IPS-NIHi11 (cell line): ENCODE measurements at places on chromosomes 11 and 22.

DNA sequence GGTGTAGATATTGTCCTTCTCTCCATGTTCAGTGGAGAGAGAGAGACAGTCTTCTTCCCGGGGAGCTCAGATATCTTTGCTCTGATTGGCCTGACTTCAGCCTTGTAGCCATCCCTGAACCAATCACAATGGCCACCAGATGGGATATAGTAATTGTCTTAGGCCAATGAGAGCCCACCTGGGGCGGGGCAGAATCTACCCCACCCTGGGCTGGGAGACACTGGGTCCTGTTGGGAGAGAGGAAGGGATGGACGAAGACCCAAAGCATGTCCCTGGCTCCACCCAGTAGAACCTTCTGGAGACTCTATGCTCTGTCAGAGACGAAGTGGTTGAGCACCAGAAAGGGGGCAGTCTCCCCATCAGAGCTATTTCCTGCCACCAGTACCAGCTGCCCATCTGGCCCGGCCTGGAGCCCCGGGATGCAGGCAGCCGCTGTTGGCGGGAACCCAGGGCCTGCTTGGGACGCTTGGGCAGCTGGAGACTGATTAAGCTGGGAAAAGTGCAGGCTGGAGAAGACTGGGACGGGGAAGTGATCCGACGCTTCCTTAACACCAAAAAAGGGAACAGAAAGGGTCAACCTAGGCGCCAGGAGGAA is 31.6 kb upstream of the CBX7 start:
- peak; percentile 71 for DNase-seq

GRCh38 chr11:10490398-10491241 is 35.6 kb downstream of the AMPD3 start:
- DNase-seq = peak; percentile 69

GRCh38 chr11:23413057-23413456 is 552.8 kb upstream of the CCDC179 start:
- DNase-seq = no peak

DNA sequence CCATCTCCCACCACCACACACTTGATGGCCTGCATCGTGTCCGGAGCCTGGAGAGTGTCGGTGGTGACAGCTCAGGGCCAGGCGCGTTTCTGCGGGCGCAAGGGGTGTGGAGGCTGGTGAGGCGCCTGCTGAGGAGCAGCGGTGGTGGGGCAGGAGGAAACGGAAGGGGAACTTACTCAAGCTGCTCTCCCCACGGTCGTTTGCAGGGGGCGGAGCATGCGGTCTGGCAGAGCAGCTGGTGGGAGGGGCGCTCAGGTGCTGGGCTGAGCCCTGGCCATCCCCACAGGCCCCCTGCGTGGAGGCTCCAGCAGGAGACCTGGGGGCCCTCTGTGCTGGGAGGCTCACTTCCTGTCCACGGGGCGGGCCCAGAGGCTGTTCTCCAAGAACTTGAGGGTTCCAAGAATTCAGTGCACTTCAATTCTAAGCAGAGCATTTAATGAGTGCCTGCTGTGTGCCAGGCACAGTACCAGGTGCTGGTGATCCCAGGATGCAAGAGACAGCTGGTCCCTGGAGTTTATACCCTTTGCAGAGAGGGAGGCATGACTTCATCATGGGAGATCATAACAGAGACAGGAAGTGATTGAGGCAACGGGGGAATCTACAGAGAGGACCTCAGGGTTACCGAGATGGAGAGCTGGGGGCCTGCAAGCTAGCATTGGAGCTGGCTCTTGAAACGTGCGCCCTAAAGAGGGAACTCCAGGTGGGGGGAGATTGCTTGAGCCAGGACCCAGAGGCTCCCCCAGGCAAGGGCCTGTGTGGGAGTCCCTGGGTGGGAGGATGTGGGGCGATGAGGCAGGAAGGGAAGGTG is at the start of gene RAC2:
Gene RAC2, minus strand, starts transcription at position 156 of the 808 bp plus-strand sequence. Its CDS starts 121 bp downstream, at position 35.
- peak; percentile 76 for DNase-seq

DNA sequence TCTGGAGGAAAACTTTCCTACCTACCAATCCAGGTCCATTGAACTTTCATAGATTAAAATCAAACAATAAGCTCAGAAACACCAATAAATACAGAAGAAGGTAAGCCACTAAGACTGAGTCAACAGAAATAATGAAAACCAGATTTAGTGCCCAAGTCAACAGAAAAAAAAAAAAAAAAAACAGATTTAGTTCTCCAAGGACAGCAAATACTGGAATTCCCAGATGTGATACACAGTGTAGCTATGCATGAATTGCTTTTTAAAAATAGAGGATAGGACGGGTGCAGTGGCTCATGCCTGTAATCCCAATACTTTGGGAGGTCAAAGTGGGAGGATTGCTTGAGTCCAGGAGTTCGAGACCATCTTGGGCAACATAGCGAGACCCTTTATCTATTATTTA is 15.7 kb downstream of the DMC1 start:
- no peak for DNase-seq

DNA sequence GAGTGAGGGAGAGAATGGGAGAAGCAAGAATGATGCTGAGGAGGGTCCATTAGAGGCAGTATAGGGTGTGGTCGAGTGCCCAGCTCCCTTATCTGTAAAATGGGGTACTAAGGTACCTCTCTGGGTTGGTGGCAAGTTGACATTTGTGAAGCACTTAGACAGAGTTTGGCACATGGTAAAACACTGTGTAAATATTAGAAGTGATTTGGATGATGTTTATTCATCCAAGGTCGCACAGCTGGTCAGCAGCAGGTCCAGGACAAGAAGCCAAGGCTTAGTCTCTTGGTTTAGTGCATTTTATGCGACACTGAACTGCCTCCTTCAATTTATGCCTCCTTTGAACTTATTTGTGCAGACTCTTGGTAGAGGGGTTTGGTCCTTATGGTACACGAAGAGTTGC is 19.4 kb downstream of the KREMEN1 start:
- DNase-seq = no peak

GRCh38 chr11:33258631-33259205 is 1.5 kb downstream of the HIPK3 start:
- no peak for DNase-seq

DNA sequence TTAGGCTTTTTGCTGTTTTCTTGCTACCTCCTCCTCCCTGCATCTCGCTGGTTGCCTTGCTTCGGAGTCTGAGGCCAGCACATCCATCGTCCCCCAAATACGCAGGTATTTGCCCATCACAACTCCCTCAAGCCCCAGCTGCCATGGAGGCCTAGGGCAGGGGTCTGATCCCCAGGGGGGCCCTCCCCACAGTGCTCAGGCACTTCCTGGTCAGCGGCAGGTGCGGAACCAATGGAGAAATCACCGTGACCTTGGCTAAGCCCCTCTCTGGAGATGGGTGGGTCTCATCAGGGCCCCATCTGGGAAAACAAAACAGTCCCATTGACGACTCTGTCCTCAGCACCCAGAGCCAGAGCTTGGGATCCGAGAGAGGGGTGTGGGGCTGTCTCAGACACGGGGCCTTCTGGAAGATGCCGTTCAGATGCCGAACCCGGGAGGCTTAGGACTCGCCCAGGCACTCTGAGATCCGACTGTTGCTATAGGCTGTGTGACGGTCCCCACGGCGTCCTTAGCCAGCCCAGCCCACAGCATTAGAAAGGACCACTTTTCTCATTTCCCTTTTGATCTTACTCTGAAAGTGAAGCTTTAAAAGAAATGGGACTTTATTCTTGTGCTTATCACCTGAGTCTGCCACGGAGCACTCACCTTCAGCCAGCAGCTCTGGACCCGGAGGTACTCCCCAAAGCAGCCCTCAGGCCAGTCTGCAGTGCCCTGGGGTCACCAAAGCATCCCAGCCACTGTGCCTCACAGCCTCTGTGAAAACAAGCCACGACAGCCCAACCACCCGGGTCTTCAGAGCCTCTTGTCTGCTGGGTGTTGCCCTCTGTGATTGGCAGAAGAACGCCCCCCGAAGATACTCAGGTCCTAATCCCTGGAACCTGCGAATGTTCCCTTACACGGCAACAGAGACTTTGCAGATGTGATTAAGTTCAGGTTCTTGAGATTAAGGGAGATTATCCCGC is 61.2 kb upstream of the SLC22A12 start:
- DNase-seq = no peak

DNA sequence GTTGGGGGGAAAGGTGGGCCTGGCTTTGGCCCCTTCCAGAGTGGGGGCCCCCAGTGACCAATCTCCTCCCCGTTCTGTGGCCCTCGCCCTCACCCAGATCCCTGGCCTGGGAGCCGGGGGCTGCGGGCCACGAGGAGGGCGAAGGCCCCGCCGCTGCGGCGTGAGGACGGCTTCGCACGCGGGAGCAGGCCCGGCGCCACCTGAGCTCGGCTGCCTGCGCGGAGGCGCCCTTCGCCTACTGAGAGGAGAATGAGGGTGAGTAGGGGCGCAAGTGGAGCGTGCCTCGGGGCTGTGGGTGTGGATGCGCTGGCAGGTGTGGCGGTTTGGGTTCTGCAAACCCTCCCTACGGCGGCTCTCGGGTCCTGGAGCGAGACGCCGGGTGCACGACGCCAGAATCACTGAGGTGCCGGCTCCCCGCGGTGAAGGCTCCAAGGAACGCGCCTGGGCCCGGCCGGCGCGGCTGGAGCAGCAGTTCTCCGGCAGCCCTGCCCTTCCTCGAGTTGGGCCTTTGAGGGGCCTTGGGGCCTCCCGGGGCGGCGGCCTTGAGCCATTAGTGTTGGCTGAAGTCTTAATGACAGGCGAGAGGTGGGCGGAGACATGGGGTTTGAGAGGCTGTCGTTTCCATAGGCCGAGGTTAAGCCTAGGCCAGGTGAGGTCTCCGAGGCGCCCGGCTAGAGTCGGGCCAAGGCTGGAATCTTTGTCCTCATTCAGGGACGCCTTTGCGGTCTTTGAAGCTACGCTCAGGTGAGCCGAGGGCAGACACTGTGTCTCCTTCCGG is 65.3 kb downstream of the CTTN start:
- no peak for DNase-seq

GRCh38 chr11:110992481-110992880 is 253.0 kb upstream of the POU2AF2 start:
- no peak for DNase-seq

GRCh38 chr11:73072935-73073481 is 69.1 kb downstream of the FCHSD2 start:
- DNase-seq = no peak
